ENCODE measurements at places on chromosomes 3 and 15.

DNA sequence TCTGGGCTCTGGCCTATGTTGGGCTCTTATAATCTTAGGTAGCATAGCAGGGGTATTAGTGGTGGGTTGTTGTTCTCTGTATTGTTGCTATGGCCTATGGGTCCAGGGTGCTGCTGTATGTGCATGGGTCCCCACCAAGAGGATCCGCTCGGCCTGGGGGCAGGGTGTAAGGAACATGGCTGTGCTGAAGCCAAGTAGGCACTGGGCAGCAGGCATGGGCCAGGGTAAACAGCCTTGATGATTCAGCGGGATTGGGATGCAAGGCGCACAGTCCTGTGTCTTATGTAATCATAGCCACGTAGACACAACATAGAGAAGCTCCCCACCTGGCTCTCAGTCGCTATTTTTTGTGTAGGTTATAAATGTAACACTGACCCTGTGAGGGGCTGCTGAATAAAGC is 306.9 kb downstream of the ZPLD1 start:
- no peak for DNase-seq

DNA sequence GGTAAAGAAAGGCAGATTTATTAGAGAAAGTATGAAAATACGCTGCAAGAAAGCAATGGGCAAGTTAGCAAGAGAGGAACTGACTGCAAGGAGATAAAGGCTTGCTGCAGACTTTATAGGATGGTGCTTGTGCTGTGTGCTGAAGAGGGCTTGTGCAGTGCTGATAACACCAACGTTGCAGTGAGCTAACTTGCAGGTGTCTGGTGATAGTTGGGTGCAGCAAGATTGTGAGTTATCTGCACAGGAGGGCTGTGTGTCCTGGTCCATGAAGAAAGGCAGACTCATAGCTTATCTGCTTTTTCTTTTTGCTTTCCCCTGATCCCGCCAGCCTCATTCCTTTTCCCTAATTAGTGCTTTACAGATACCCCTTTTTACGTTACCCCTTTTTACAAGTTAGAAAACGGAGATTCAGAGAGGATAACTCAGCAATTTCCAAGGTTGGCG is 58.0 kb upstream of the ZNF148 start:
- DNase-seq, result no peak

DNA sequence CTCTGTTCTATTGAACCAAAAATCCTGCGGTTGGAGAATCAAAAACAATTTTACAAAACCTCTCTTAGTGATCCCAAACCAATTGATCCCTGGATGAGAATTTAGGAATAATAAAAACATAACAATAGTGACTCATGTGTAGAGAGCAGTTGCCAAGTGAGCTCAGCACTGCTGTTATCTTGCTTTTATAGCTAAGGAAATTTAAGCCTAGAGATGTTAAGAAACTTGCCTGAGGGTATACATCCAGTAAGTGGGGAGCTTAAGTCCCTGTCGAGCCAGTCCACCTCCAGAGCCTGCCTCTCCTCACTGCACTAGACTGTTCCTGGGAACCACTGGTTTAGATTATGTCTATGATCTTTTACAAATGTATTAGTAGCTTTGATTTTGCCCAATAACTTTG is 358.4 kb upstream of the LMCD1 start:
- no peak for DNase-seq

GRCh38 chr3:145134738-145135137 is 1026.2 kb downstream of the PLOD2 start:
- no peak for DNase-seq

- DNase-seq, result no peak
Measured at GRCh38 chr3:138740072-138740471, 94.7 kb downstream of the PIK3CB start.

GRCh38 chr3:156948402-156949210 is 122.5 kb downstream of the LEKR1 start:
- DNase-seq, result no peak

Data from left ventricle myocardium inferior (tissue), 1 donor.